Sigmoid colon (tissue), 7 donors: ENCODE measurements at places on chromosomes 2 and 18. TPM values are rescaled to one million over a fixed set of nuclear protein-coding genes. Genes with fewer than 3 reads are reported as not detected.

C2orf80 gene
- total RNA-seq: not detected

DNA sequence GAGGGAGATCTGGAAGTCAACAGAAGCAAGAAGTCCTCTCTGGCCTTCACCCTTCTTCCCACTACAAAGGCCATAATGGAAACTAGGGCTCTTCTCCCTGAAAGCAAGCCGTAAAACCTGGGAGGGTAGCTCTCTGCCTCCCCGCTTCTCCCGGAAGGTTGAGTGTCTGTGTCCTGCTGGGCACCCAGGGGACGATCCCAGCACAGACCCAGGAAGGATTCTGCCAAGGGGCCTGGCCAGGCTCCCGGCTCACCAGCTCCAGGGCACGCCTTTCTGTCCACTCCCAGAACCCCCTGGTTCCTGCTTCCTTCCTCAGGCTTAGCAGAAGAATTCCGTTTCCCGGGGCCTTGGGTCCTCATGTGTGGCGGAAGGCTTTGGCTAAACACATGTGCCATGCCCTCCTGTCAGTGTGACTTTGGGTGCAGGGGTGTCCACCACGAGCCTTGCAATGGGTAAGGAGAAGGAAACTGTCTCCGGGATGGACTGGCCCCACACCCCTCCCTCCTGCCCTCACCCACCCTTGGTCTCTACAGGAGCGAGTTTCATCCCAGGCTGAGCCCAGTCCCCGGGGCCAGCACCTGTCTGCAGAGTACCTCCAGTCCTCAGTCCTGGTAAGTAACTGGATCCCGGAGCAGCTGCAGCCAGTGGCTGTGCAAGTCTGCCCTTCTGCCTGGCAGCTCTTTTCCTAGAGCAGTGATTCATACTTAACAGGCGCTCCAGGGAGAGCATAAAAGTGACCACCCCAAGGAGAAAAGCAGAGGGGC, 135.8 kb downstream of the TPO start:
- H3K4me3 ChIP-seq: no peak overlapping the region
- H3K4me1 ChIP-seq: peaks cover 10% of the 10 kb centered on the region
- DNase-seq: no peak
- H3K36me3 ChIP-seq: no peaks in the 10 kb centered on the region

GRCh38 chr18:32576296-32576916, 105.7 kb upstream of the GAREM1 start:
- no peak overlapping the region for H3K27ac ChIP-seq
- no peak for DNase-seq
- no peak overlapping the region for H3K4me3 ChIP-seq
- no peaks in the 10 kb centered on the region for H3K27me3 ChIP-seq
- H3K4me1 ChIP-seq: no peaks in the 10 kb centered on the region
- H3K36me3 ChIP-seq: no peaks in the 10 kb centered on the region

GAL3ST2 gene
- total RNA-seq: not detected

GRCh38 chr2:127517465-127517864, 8.8 kb downstream of the IWS1 start:
- DNase-seq: no peak
- H3K4me3 ChIP-seq: no peak overlapping the region
- peaks cover 7% of the 10 kb centered on the region for H3K36me3 ChIP-seq
- peaks cover 24% of the 10 kb centered on the region for H3K4me1 ChIP-seq
- H3K27me3 ChIP-seq: no peaks in the 10 kb centered on the region
- no peak overlapping the region for H3K27ac ChIP-seq
